Activated naive CD4-positive, alpha-beta T cell (primary cell): ENCODE measurements at places on chromosomes 11 and 22.

DNA sequence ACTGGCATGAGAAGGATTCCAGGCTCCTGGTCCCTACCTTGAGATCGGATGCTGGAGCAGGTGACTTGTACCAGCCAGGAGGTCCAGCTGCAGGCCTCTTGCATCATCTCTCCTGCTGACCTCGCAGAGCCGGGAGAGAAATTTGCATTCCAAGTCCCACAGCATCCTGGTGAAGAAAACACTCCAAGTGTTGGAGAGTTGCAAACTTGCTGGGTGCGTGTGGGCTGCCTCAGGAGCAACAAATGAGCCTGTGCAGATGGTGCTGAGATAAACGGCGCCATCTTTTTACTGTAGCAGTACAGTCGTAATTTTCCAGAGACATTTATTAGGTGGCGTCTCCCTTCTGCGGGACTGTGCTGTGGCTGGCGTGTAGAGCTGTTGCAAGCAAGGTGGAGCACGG lies 32.1 kb upstream of the ZBTB16 start:
- no peak for DNase-seq

- no peak for DNase-seq
These were observed 224.6 kb upstream of the NTM start for GRCh38 chr11:131145791-131146190.

DNA sequence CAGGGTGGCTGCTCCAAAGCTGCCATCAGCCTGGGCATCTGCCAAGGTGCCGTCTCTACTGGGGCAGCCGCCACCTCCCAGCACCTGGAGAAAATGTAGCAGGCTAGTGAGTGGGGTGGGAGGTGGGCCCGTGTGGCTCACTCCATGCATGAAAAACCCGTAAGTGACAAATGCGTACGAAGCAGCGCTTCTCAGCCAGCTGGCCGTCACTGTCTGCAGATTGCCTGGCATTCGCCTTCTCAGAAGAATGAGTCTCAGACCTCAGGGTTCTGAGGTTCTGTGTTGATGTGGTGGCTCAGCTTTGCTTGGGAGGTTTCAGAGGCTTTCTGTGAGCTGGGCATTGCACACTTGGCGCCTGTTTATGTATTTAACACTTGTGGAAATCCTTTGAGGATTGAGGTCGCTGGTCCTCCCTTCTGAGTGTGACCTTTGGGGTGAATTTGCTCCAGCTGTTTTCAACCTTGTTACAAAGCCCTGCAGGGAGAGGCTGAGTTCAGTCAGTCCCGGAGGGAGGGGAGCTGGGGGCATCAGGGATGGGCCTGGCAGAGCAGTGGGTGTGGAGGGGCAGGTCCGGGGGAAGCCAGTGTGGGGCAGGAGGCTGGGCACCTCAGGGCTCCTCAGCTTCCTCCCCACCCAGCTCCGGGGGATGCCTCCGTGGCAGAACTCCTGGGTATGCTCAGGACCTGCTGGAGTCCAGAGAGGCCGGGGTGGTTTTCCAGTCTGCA lies 977.0 kb downstream of the TBC1D22A start:
- no peak for DNase-seq

GRCh38 chr11:60913793-60914632 lies at the start of gene TMEM109:
Gene TMEM109, plus strand, starts transcription at chr11:60914158. Its CDS starts 5,536 bp downstream, at chr11:60919694.
- DNase-seq, result peak; percentile 70

DNA sequence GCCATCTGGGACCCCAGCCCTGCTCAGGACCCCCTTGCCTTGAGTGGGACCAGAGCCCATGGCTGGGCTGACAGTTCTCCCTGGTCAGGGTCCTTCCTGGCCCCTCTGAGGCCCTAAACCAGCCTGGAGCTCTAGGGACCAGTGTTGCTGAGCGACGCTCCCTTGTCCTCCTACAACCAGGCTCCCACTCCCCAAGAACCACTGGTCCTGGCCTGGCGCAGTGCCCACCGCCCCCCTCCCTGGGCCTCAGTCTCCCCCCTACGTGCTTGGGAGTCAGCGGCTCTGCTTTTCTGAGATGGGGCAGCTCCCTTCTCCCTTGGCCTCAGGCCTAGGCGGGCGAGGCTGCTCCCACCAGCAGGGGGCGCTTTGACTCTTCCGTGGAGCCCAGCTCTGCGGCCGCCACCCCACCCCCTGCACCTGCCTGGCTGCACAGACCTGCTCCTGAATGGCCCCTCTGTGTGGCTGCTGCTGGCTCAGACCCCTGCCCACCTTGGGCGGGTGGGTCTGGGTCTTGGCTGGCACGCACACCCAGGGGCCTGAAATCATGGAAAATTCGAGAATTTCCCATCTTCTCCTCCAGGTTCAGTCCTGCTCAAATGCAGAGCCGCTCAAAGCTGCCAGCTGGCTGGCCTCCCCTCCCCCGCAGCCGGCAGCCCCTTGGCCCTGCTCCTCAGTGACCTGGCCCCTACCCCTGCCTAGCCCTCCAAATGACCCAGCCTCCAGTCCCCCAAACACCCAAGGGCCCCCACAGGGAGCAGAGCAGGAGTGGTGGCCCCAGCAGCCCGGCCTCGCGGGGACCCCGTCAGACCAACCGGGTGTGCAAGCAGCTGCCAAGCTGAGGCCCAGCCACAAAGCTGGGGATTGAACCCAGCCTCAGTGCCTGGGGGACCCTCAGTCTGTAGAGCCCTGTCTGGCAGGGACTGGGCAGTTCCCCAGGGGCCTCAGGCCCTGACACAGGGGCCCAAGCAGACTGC lies 9.1 kb downstream of the PRR33 start:
- peak; percentile 75 for DNase-seq

DNA sequence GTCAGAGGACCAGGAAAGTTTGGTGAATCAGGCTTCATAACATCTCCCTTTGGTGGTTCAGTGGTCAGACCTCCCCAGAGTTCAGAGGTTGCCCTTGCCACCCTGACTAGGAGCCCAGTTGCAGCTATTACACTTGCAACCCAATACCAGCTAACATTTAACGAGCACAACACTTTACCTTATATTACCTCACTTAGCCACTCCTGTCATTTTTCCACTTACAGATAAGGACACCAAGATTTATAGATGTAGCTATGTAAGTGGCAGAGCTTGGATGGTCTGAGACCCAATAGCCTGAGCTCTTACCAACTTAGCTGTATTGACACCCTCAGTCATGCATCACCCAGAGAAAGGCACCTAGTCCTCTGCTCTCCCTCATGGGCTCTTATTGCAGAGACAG lies 234.7 kb downstream of the INSC start:
- DNase-seq, result no peak

DNA sequence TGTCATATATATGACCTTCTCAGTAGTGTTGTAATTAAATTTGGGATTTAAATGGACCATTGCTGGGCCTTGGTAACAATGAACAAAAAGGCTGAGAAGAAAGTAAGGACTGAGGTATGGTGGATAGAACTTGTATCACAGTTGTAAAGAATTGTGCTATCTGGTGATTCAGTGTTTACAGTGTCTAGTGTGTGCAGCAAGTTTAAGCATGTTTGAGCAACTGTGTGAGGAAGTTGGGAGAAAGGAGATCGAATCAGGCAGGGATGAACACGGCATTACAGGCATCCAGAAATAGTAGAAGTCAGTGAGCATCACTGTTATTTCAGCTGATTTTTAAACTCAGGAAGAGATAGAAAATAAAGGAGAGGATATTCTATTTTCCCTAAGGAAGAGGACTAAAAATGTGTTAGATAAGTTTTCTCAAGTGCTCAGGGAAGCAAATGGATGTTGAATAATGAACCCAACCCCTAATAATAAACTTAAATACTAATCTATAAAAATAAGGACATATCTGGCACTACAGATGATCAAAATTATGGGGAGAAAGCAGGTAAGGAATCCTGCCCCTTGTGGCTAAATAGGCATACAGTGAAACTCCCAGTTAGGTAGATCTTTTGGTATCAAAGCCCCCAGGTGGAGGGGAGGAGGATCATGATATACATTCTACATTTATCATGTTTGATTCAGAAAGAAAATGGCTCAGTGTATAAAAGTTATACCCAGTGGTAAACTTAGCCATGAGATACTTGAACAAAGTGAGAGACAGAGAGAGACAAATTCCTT lies 361.0 kb upstream of the ANO3 start:
- DNase-seq, result no peak

DNA sequence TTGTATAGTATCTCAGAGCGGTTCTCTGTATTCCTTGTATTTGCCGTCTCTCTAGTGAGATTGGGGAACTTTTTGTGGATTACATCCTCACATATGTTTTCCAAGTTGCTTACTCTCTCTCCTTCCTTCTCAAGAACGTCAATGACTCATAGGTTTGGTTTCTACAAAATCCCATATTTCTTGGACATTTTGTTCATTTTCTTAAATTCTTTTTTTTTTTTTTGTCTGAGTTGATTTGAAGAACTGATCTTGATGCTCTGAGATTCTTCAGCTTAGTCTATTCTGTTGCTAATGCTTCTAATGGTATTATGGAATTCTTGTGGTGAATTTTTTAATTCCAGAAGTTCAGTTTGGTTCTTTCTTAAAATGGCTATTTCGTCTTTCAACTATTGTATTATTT lies 28.4 kb upstream of the SLN start:
- DNase-seq, result no peak

- no peak for DNase-seq
These were observed 96.5 kb downstream of the LUZP2 start for GRCh38 chr11:24593332-24593731.

DNA sequence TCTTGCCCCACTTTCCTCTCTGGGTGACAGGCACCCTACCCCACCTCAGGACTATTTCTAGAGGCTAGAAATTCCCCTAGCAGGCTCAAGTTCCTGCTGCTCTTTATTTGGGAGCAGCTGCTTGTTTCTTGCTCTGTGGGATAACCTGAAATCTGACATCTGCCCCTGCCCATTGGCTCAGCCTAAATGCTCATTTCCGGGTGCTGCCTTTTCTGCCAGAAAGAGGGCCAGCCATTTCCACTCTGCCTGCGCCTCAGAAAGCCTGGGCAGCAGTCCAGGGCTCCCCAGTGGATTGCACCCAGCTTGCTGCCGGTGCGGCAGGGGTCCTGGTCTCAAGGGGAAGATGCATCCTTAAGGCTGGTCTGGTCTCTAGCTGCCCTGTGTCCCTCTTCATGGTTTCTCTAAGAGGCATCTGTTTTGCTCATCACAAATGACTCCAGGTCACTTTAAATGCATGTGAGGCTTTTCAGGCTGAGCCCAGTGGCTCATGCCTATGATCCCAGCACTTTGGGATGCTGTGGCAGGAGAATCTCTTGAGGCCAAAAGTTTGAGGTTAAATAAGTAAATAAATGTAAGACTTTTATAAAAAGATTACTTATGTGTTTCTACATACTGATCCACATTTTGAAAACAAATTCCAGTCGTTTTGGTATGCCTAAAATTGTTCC lies 10.3 kb upstream of the PNPLA5 start:
- no peak for DNase-seq

GRCh38 chr11:121225382-121225781 lies 67.2 kb upstream of the SC5D start:
- DNase-seq, result no peak

DNA sequence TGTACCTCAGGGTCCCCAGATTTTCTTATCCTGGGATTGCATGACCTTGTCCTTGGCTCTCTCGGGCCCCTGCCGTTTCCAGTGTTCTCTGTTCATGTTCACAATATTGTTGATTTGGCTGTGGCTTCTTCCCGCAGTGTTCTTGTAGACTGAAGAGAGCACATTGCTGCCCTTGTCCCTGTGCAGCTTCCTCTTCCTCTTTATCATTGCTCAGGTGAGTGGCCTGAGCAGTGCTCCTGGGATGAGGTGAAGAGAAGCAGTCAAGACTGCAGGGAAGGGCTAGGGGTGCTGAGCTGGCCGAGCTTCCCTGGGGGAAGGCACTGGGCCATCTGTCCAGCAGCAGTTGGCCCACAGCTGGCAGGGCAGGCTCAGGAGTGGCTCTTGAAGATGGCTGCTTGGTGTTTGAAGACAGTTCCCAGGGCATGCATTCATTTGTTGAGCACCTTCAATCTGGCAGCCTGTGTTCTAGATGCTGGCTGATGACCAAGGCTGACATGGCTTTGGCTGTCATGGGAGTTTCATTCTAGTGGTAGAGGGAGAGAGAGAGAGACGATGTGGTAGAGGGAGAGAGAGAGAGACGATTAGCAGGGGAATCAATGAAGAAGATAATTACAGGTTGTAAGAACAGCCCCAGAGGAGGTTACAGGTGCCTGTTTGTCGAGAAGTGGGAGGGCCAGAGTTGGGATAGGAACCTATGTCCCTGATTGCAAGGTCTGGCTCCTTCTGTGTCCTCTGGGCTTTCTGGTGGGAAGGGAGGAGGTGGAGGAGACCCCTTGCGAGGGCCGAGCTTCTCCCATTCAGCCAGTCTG lies 17.4 kb downstream of the BMAL1 start:
- no peak for DNase-seq
